ENCODE measurements at places on chromosomes 12 and 14.

DNA sequence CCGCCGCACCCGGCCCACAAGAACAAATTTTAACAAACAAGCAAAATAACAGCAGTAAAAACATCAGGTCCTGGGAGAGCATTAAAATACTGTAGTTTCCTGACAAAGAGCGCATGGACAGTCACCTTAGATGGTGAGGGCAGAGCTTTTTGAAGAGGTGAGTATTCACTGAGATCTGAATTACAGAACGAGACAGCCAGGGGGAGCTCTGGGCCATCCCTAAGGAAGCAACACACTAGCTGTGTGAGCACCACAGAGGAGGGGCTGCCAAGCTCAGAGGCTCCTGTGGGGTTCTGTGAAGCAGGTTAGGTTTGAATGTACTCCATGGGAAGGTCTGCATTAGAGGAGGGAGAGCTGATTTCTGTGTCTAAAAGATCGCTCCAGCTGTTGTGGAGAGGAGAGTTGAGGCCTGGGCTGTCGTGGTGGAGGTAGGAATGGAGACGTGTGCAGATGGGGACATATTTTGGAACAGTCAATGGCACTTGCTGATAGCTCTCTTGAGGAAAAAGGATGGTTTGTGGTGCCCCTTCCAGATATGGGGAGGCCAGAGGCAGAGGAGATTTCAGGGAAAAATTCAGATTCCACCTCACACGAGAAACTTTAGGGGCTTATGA is 72.9 kb downstream of the TRAFD1 start:
- DNase-seq, result peak; percentile 49

DNA sequence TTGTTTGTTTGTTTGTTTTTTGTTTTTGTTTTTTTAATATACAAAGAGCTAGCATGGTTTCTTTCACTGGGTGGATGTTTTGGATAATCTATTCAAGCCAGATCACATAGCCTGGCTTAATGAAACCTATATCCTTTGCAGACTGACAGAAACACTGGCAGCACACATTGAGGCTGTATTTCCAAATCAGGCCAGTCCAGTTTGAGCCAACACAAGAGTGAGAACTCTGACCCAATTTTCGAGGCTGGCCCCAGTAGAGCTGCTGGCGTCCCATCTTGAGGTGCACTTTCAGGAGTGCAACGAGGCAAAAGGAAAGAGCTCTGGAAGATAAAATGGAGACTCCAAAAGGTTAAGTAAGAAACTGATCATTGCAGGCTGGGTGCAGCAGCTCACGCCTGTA is 43.9 kb upstream of the ACTN1 start:
- no peak for DNase-seq

DNA sequence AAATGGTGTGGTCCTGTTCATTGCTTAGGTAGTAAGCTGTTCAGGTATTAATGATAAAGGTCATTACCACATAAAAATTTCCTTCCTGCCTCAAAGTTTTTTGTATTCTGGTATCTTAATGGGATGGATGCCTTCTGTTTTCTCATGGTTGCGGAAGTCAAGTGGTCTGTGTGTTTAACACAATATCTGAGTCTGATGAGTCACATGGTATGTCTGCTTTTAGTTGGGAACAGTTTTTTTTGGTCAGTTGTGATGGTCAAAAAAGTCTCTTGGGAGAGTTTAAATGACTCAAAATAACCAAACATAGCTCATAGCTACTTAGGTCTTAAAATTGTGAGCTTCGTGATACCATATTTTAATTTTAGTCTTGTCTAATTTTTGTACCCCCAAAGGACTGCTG is 40.7 kb downstream of the STK38L start:
- DNase-seq, result no peak

- no peak for DNase-seq
Measured at GRCh38 chr12:95323212-95323611, 105.6 kb downstream of the VEZT start.

GRCh38 chr12:45729233-45730083 is at the start of gene ARID2:
Gene ARID2 (plus strand): TSS chr12:45729706. CDS start chr12:45729837, 131 bp downstream.
- DNase-seq, result peak; percentile 72

DNA sequence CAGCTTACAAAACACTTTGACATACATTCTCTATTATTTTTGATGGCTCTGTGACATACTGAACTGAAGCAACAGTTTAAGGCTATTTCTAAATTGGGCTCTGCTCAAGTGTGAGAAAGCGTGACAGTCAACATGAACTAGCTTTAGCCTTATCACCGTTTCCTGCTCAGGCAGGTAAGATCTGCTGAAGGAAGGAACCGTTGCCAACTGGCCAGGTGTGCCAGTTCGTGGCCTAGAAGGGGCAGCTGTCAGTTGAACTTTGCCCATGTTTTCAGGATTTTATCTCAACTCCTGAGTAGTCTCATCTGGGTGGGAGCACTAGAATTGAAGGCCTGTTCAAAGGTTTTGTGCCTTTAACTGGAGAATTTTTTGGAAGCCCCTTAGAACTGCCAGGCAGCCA is 79.5 kb downstream of the ETV6 start:
- no peak for DNase-seq

GRCh38 chr12:96134200-96134599 is 60.0 kb upstream of the ELK3 start:
- no peak for DNase-seq

- peak; percentile 58 for DNase-seq
Measured at GRCh38 chr14:24051789-24052655, at the start of gene CARMIL3. Gene CARMIL3 (plus strand): TSS chr14:24052009. CDS start chr14:24052154, 145 bp downstream.

DNA sequence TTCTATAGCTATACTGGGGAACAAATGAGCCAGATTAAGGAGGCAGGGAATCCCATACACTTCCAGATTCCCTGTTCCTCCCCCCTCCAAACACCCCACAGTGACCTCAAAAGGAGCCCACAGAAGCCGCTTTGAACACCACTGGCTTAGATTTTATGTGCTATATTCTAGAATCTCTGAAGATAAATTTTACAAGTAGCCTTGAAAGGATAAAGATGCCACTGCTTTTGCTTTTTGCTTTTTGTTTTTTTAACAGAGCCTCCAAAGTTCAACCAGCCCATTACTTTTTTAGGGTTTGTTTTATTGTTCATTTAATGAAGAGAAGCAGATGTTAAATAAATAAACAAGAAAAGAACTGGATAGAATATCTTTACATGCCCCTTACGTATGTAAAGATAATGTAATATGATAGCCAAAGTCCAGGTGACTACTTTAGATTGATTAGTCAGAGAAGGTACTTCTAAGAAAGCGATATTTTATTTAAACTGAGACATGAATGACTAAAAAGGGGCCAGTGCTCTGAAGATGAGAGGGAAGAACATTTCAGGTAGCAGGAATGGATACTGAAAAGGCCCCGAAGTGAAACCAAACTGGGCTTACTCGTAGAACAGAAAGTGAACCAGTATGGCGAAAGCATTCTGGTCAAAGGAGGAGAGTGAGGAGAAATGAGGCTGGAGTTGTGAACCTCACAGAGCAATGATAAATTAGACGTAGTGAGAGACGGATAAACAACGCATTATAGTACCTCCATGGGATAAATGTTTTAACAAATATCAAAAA is 44.6 kb downstream of the DUSP6 start:
- no peak for DNase-seq

- no peak for DNase-seq
Measured at GRCh38 chr12:94982456-94982855, 21.0 kb downstream of the NDUFA12 start.

All from activated CD4-positive, alpha-beta T cell treated with anti-CD3 and anti-CD28 coated beads, Interleukin-2, Interleukin-4, amounts not matched to agents 100 ng/mL and 50 ng/mL, durations not matched to agents 16 hours and 8 hours (primary cell).